IMR-90 (cell line): ENCODE measurements at places on chromosomes 6 and 20. TPM values are rescaled to one million over a fixed set of nuclear protein-coding genes. Genes with fewer than 3 reads are reported as not detected.

GRCh38 chr6:119961450-119961849, 611.9 kb upstream of the MAN1A1 start:
- no peak for DNase-seq
- no peaks in the 10 kb centered on the region for H3K4me1 ChIP-seq
- no peaks in the 10 kb centered on the region for H3K36me3 ChIP-seq
- no peak overlapping the region for H3K27ac ChIP-seq

DNA sequence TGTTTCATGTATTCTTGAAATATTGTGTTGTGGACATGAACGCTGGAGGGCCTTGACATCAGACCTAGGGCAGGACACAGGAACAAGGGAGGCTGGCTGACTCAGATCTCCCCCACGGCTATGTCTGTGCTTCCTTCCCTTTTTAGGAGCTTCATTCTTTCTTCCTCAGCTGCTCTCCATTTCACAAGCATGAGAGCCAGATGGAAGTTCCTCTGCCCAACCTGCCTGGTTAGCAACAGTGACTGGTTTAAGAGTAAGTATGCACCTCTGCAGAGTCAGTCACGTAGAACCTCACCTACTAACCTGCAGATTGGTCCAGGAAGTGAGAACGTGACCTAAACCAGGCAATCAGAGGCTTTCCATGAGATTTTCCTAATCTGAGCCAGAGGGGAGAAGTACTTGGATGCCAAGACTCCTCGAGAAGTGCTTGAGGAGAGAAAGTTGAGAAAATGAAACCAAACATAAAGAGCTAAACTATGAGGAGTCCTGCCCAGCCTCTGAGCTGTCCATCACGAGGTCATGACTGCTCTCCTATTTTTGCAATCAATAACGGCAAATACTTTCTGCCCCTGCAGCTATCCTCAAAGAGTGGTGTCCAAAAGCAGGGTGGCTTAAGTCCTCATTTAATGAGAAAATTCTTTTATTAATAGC, 465.2 kb upstream of the CITED2 start:
- DNase-seq: no peak
- H3K27ac ChIP-seq: no peak overlapping the region
- peaks cover 3% of the 10 kb centered on the region; the same call in 1 of the 2 replicates for H3K4me1 ChIP-seq
- no peaks in the 10 kb centered on the region for H3K36me3 ChIP-seq

Gene EPB41L1
- 12.5 and 13.9 TPM in 2 replicates for total RNA-seq

Gene MARCKS
- total RNA-seq: 40.7 and 111 TPM in 2 replicates

DNA sequence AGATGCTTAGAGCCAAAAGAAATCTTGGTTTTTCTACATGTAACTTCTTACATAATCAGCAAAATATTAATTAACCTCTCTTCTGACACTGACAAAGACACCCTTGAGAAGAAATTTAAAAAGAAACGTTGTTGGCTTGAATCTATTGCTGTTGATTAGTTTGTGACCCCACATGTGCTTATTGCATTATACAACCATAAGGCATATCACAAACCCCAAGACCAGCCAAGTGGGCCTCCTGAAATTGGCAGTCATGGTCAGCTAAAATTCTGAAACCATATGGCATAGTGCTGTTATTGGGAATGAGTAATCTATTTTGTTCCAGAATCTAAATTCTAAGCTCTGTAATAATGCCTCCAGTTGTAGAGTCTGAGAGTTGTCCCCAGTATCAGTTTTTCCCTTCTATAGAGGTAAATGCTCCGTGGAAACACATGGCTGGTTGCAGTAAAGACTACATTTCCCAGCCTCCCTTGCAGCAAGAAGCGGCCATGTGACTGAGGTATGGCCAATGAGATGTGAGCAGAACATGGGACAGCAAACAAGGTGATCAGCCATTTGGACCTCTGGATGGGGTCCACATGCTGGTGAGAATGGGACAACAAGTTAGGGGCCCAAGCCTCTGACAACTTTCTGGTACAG, 42.3 kb upstream of the PTPN1 start:
- no peak overlapping the region for H3K4me3 ChIP-seq
- no peaks in the 10 kb centered on the region for H3K27me3 ChIP-seq
- H3K4me1 ChIP-seq: peaks cover 7% of the 10 kb centered on the region

Gene AFDN
- 20.8 and 23.3 TPM in 2 replicates for total RNA-seq

DNA sequence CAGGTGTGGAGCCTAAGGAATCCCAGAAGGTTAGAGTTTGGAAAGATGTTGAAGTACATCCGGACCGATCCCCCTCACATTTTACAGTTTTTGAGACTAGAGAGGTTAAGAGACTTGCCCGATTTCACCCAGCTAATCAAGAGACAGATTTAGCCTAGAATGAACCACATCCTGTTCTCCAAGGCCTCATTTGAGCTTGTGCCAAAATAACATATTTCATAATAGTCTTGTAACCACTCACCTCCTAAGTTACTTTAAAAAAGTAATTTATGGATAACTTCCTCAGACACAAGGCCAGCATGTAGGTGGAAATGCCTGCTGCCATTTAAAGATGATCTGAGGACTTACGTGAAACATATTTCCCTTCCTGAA, 39.8 kb upstream of the ARHGAP18 start:
- DNase-seq: peak; percentile 83
- H3K4me1 ChIP-seq: peaks cover 13% of the 10 kb centered on the region
- H3K4me3 ChIP-seq: no peak overlapping the region
- H3K36me3 ChIP-seq: no peaks in the 10 kb centered on the region
- H3K27me3 ChIP-seq: no peaks in the 10 kb centered on the region
- no peak overlapping the region for H3K27ac ChIP-seq

Gene TAF8
- total RNA-seq: 19.7 and 22.8 TPM in 2 replicates

GRCh38 chr20:50014570-50015562, 32.1 kb downstream of the SNAI1 start:
- H3K27ac ChIP-seq: no peak overlapping the region
- no peaks in the 10 kb centered on the region for H3K4me1 ChIP-seq
- no peak overlapping the region for H3K4me3 ChIP-seq
- H3K27me3 ChIP-seq: no peaks in the 10 kb centered on the region; the same call in 1 of the 2 replicates
- H3K36me3 ChIP-seq: no peaks in the 10 kb centered on the region
- DNase-seq: no peak

Gene STK38
- 9.7 and 10.6 TPM in 2 replicates for total RNA-seq

Gene SOBP
- 0.72 and 1.1 TPM in 2 replicates for total RNA-seq

DNA sequence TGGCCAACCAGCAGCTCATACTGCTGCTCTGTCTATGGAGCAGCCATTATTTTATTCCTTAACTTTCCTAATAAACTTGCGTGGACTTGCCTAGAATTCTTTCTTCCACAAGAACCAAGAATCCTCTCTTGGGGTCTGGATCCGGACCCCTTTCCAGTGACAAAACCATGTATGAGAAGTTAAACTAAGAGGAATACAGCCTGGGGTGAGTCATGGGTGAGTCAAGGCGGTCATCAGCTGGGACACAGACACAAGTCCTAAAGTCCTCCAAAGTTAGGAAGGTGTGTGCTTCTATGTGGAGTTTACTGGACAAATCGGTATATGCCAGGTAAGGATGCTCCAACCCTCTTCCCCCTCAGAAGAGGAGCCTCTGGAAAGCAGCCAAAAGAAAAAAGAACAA, 690.0 kb upstream of the CHD6 start:
- no peak for DNase-seq
- H3K36me3 ChIP-seq: no peaks in the 10 kb centered on the region
- H3K4me1 ChIP-seq: no peaks in the 10 kb centered on the region
- no peak overlapping the region for H3K27ac ChIP-seq
- no peak overlapping the region for H3K4me3 ChIP-seq

Gene RAMACL
- 0.90 and 1.1 TPM in 2 replicates for total RNA-seq

GRCh38 chr6:135298455-135298854, 117.3 kb downstream of the MYB start:
- H3K4me1 ChIP-seq: no peaks in the 10 kb centered on the region
- no peaks in the 10 kb centered on the region for H3K27me3 ChIP-seq
- DNase-seq: no peak
- no peaks in the 10 kb centered on the region for H3K36me3 ChIP-seq

DNA sequence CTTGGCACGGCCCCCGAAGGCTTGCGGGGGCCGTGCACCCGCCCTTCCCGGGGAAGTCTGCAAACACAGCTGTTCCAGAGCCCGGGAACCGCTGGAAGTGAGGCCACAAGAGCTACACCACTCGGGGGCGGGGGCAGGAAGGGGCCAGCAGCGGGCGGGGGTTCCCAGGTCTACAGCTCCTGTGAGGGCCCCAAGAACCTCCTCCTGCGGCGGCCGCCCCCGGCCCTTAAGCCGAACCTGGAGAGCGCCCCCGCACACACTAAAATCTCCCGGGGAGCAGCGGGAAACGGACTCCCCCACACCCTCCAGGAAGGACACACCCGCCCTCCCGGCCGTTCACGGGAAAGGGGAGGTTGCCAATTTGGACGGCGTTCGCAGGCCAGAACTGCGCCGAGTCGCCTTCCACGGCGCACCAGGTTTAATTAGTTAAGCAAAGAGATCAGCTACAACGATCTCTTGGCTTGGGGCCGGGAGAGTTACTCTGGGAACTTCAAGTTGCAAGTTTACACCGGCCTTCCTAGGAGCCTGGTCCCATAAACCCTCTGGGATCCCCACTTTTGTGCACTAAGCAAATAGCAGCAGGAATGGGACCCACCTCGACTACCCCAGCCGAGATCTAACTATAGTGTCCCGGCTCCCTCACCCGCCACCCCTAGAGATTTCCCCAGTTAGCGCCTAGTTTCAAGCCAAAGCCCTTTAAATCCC, 1.7 kb downstream of the JAG1 start:
- H3K4me3 ChIP-seq: peak overlapping the region; percentile 93
- peak; percentile 46 for DNase-seq
- peak overlapping the region; percentile 92 for H3K27ac ChIP-seq
- H3K36me3 ChIP-seq: peaks cover 21% of the 10 kb centered on the region
- H3K27me3 ChIP-seq: no peaks in the 10 kb centered on the region

DNA sequence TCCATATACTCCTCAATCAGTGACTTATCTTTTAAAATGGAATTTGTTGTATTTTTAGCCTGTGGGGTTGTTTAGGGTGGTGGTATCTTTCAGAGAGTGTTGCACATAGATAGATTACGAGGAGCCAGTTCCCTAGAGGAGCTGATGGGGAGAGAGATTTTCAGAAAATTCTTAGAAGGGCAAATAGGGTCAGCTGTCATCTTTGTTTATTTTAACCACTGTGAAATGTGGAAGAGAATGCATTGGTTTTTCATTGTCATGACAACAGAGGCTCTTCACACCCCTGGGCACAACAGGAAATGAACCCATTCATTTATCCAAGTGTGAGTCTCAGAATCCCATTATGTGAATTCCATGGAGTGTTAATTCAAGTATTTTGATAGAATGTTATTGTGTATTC, 188.4 kb downstream of the JARID2 start:
- no peak overlapping the region for H3K4me3 ChIP-seq
- no peaks in the 10 kb centered on the region for H3K36me3 ChIP-seq
- H3K27ac ChIP-seq: no peak overlapping the region
- peaks cover 21% of the 10 kb centered on the region for H3K4me1 ChIP-seq
- no peaks in the 10 kb centered on the region for H3K27me3 ChIP-seq

Gene HNF4A
- total RNA-seq: not detected in 2 replicates

GRCh38 chr20:35085477-35086225, 7.0 kb downstream of the TRPC4AP start:
- H3K27me3 ChIP-seq: no peaks in the 10 kb centered on the region
- H3K36me3 ChIP-seq: peaks cover 8% of the 10 kb centered on the region
- no peak overlapping the region for H3K4me3 ChIP-seq
- no peak overlapping the region for H3K27ac ChIP-seq
- H3K4me1 ChIP-seq: peaks cover 5% of the 10 kb centered on the region; the same call in 1 of the 2 replicates
- no peak for DNase-seq

Gene SCUBE3
- total RNA-seq: 19.9 and 21.1 TPM in 2 replicates

DNA sequence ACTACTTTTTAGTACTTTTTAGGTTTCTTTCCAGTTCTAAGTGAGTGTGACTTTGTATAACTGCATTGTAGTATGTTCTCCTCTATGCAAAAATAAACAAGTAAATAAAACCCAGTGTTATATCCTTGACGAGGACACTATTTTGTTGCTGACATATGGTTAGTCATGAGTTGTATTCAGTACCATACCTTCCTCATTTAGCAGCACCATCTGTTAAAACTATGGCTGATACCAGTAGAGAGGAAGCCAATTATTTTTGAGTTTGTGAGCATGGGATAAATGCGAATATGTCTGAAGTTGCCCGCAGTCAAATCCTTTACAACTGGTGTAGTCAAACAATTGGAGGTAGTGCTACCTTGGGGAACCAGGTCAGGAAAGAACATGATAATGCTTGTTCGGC, 74.1 kb downstream of the CDKAL1 start:
- DNase-seq: no peak
- H3K27me3 ChIP-seq: no peaks in the 10 kb centered on the region
- no peak overlapping the region for H3K4me3 ChIP-seq
- H3K4me1 ChIP-seq: peaks cover 2% of the 10 kb centered on the region; the same call in 1 of the 2 replicates
- no peaks in the 10 kb centered on the region for H3K36me3 ChIP-seq
- no peak overlapping the region for H3K27ac ChIP-seq

Gene LRRC1
- 6.1 and 6.7 TPM in 2 replicates for total RNA-seq

DNA sequence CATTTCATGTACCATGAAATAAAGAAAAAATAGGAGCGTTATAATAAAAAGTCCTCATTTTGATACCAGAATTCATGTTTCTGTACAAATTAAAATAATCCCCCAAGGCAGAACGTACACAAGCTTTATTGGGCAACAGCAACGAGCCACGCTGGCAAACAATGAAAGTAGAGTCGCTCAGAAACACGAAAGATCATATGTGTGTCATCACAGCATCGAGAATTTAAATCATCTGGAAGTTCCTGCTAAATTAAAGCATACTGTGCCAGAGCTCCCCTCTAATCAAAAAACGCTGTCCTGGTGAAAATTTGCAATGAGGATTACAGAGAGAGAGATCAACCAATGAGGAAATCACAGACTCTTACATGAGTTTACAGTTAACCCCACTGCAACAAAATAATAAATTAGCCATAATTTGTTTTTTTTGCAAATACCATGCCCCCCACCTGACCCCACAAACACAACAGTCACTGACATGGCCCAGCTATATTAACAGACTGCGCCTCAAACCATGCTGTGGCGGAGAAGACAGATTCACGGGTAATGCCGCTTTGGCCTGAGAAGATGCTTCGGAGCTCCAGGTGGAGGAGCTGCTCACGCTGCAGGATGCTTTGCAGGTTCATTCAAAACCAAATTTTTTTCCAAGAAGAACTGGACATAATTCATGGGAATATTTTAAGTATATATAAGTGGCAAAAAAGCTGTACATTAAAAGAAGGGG, 54.3 kb upstream of the NFATC2 start:
- H3K27ac ChIP-seq: no peak overlapping the region
- DNase-seq: no peak
- H3K36me3 ChIP-seq: peaks cover 19% of the 10 kb centered on the region
- no peaks in the 10 kb centered on the region for H3K4me1 ChIP-seq
- H3K27me3 ChIP-seq: no peaks in the 10 kb centered on the region

Gene CFAP206
- under 0.01 and 0.28 TPM in 2 replicates for total RNA-seq

DNA sequence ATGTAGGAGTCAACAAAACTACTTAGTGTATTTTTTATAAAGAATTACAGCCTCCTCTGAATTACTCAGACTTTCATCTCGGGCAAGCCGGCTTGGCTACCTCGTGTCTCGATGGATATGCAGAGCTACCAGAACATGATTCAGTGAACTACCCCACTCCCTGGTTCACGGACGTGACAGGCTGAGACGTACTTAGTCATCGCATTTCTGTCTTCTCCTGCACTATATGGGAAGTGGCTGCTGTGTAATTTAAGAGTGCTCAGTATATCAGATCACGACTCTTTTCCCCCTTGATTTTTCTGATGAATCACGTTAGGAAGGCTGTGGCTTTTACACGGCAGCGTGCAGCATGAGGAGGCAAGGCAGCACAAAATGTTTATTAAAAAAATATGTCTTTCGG, 302.7 kb upstream of the ZFP64 start:
- peak; percentile 98 for DNase-seq
- peaks cover 11% of the 10 kb centered on the region for H3K4me1 ChIP-seq
- H3K4me3 ChIP-seq: no peak overlapping the region
- no peaks in the 10 kb centered on the region for H3K36me3 ChIP-seq

GRCh38 chr20:36153736-36154699, 522 bp upstream of the EPB41L1 start:
- DNase-seq: peak; percentile 59
- peak overlapping the region; percentile 63 for H3K4me3 ChIP-seq
- peak overlapping the region; percentile 38 for H3K27ac ChIP-seq
- 0 out of 2 replicates have a peak, but pooled peaks cover 2% of the 10 kb centered on the region for H3K27me3 ChIP-seq
- H3K4me1 ChIP-seq: peaks cover 9% of the 10 kb centered on the region
- no peaks in the 10 kb centered on the region for H3K36me3 ChIP-seq

Gene FERMT1
- 1.7 and 2.3 TPM in 2 replicates for total RNA-seq
